ENCODE measurements at places on chromosomes 6 and 20. TPM values are rescaled to one million over a fixed set of nuclear protein-coding genes. Genes with fewer than 3 reads are reported as not detected.

- no peak for ATAC-seq
Observed at GRCh38 chr6:45415315-45415714, 37.6 kb upstream of the SUPT3H start.

DNA sequence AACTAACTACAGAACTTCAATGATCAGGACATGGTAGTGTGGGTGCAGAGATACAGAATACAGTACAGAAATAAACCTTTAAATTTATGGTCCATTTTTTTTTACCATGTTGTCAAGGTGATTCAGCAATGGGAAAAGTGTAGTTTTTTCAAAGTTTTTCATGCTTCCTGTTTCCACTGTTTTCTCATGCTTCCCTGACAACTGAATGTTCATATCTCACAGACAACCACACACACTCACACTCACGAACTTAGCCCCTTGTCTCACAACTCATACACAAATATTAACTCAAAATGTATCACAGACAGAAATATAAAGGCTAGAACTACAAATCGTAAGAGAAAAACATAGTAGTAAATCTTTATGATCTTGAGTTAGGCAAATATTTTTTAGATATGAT is 232.6 kb upstream of the CDYL start:
- no peak for ATAC-seq

DNA sequence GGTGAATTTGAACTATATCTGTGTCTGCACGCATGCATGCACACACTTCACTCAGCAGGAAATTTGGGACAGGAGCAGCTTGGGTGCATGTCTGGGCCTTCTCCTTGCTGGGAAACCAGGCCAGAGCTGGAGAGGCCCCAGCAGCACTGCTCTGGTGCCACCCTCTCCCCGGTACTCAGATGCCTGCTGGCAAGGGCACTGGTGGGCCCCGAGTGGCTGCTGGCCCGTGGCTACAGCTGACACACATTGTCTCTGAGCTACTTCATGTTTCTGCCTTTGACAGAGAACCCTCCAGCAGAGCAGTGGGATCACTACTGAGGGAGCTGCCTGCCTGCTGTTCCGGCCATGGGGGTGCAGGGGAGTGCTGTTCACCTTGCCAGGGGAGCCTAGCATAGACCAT is 37.5 kb downstream of the DLGAP4 start:
- no peak for ATAC-seq

GRCh38 chr6:68094070-68094469 is 541.0 kb upstream of the ADGRB3 start:
- ATAC-seq = no peak

DNA sequence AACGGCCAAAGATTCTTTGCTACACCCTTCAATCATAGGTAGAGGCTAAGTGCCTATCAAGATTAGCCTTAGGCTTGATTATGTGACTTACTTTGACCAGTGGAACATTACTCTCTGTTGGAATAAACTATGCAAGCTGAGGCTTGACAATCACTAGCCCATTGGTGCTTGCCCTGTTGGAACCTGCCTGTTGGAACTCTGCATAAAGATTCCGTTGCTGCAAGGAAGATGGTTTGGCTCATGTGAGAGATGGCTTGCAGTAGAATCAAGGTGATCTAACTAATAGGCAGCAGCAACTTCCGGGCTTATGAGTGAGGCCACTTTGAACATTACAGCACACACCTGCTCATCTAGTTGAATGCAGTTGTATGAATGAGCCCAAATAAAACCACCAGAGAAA is 227.7 kb upstream of the TSHZ2 start:
- ATAC-seq = no peak

DNA sequence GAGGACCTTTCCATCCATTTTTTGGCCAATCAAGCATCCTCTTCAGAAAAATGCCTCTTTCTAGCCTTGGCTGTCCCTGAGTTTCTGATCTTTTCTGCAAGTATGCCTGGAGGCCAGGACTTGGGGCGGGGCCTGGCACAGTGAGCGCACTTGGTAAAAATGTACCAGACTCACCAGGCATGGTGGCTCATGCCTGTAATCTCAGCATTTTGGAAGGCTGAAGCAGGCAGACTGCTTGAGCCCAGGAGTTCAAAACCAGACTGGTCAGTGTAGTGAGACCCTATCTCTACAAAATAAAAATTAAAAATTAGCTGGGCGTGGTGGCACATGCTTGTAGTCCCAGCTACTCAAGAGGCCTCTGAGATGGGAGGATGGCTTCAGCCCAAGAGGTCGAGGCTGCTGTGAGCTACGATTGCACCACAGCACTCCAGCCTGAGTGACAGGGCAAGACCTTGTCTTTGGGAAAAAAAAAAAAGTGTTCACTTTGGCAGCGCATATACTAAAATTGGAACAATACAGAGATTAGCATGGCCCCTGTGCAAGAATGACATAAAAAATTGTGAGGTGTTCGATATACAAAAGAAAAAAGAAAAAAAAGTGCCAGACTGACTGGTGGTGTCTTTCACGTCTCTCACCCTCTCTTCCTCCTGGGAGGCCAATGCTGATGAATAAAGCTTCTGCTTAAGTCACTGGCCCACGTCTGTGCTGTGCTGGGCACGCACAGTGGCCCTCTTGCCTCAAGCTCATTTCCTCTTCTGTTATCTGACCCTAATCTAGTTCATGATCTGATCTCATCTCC is 18.1 kb upstream of the SLC9A8 start:
- ATAC-seq = no peak

- ATAC-seq = no peak
Observed at GRCh38 chr6:4100655-4101054, 21.7 kb upstream of the FAM217A start.

DNA sequence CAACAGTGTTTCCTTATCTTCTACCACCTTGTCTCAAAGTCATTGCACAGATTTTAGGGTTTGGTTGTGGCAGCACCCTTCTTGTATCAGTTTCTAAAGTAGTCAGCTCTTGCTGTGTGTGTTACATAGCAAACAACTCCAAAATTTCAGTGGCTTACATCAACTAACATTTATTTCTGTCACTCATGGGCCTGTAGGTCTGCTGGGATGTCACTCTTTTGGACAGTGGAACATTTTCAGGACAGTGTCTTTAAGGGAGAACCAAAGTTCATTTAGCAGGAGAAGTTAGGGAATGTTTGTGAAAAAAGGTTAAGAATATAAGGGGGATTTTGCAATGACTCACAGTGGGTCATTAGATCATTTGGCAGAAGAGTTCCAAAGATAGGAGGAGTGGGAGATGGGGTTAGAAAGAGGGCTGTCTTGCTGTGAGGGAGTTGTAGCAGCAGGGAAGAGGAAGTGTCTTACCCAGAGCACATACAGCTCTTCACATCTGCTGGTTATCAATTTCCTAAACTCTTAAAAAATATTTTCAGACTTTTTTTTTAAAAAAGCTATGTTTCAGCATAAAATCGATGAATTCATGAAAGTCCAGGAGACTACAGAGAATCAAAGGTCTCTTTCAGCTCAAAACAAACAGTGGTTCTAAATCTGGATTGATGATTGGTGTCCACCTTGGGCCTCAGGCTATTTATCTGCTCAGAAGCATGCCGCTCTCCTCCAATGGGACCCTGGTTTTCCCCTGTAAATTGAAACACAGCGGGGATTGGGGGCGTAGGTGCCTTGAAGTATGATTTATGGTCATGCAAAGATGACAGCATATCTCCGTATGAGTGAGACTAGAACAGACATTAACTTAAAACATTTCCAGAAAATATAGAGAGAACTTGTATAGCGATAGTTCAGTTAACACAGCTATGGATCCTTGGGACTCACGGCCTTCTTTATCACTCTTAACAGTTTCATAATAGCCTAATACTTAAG is 117.3 kb downstream of the B3GAT2 start:
- ATAC-seq = no peak

- ATAC-seq = no peak
Observed at GRCh38 chr6:165439928-165440554, 130.6 kb upstream of the C6orf118 start.

DNA sequence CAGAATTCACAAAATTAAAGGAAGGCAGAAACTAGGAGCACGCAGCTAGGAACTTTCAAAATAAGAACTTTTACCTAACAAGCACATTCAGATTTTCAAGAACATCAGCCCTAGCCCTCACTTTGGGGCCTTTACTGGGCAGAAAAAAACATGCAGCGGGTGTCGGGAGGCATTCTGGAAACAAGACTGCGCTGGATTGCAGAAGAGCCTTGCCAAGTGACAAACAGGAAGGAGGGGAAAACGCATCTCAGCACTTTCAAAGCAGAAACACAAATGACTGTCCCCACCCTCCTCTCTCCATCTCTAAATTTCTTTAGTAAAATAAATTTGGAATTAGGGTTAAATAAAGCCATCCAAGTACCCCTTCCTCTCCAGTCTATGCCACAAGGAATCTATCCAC is 74.6 kb upstream of the RREB1 start:
- ATAC-seq = no peak

DNA sequence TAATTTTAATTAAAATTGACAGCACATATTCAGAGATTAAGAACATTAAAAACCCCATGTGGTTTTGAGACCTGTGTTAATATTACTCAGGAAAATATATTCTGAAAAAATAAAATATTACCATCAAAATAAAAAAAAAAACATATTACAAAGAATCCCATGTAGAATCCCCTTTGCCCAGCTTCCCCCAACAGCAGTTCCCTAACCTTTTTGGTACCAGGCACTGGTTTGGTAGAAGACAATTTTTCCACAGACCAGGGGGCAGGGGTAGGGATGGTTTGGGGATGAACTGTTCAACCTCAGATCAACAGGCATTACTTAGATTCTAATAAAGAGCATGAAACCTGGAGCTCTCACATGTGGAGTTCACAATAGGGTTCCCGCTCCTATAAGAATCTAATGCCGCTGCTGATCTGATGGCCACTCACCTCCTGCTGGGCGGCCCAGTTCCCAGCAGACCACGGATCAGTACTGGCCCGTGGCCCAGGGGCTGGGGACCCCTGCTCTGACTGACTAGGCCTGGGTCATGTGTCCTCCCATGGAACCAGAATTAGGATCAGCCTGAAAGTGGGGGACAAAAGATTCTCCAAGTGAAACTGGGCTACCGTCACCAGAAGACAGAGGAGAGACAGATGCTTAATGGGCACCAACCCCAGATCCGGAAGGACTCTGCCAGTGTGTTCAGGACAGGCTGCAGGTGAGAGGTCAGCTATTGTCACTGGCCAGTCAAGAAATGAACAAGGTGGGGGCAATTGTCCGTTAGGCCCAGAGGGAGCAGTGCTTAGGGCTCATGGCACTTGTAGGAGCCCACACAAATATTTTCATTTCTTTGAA is 235.5 kb downstream of the PREX1 start:
- ATAC-seq = no peak

DNA sequence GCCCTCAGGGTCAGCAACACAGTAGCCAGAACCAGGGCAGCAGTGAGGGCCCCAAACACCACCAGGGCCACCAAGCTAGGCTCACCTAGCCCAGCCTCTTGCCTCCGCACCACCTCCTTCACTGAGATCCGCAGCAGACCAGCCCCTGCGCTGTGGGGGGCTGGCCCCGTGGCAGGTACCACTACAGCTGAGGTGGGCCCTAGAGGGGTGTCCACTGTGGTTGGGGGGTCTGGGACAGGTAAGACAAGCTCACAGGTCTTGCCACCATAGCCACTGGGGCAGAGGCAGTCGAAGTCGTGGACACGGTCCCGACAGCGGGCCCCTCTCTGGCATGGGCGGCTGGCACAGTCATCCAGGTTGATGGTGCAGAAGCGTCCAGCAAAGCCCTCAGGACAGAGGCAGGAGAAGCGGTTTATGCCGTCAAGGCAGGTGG is 4.6 kb downstream of the DLK2 start:
- no peak for ATAC-seq

- no peak for ATAC-seq
Observed at GRCh38 chr6:95785785-95786184, 208.4 kb downstream of the MANEA start.

DNA sequence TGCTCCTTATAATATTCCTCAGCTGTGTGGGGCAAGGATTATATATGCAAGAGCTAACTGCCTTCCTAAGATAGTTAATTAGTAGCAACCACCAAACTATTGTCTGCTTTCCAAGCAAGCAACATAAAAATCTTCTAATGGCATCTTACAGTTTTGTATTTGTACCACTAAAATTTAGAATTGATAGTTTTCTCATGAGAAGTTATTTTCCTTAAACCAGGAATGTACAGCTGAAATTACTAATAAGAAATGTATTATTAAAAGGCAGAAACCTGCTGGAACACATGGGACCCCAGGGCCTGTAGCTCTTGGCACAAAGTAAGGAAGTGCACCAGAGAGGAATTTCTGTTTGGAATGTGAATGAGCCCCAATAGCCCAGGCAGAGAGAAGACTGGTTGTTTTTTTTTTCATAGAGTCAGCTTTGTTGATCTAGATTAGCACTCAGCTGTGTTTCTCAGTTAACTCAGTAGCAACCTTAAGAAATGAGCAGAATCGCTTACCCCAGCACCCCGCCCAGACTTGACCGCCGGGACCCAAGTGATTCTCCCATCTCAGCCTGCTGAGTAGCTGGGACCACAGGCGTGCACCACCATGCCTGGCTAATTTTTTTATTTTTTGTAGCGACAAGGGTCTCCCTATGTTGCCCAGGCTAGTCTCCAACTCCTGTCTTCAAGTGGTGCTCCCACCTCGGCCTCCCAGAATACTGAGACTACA is 2.6 kb downstream of the MGME1 start:
- no peak for ATAC-seq

GRCh38 chr20:57943291-57943690 is 233.5 kb upstream of the PMEPA1 start:
- ATAC-seq = no peak

DNA sequence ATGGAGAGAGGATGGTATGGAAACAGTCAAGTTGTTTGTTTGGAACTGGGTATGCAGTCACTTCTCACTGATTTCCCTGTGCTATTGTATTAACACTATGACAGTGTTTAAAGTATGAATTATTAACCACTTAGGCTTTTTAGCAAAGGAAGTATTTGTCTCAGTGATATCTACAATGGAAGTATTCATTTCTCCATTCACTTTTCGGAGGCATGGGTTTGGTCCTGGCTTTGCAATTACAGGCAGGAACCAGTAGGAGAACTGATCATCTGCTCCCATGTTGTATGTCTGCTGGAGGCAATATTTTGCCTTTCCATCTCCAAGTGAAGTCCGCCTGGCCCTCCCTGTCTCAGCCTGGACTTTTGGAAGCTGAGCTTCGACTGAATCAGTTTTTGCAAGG is 30.6 kb upstream of the EXOC2 start:
- no peak for ATAC-seq

Gene PACSIN1
- total RNA-seq = 3.6 TPM

Gene SLC17A3
- total RNA-seq = not detected

Gene EMILIN3
- total RNA-seq = 1.2 TPM

Gene LRP11
- total RNA-seq = 16.7 TPM

Gene ATG5
- 21.0 TPM for total RNA-seq

Gene MCM3
- 79.8 TPM for total RNA-seq

Gene FAM184A
- 31.0 TPM for total RNA-seq

Gene FNDC1
- total RNA-seq = 5.7 TPM

Gene ZFP57
- not detected for total RNA-seq

Gene IL17F
- not detected for total RNA-seq

Gene RAB5IF
- total RNA-seq = 53.8 TPM

Gene PRSS16
- 0.21 TPM for total RNA-seq

Gene KHDRBS2
- total RNA-seq = 8.0 TPM

Measured in motor neuron (in vitro differentiated cells).